ENCODE measurements at places on chromosomes 12 and 14. TPM values are rescaled to one million over a fixed set of nuclear protein-coding genes. Genes with fewer than 3 reads are reported as not detected.
A peak's percentile ranks its signal among the peaks of the same experiment; 100 is the strongest.

GRCh38 chr14:100135073-100135472, 24.4 kb downstream of the DEGS2 start:
- no peak for DNase-seq

- no peak for DNase-seq
Observed at GRCh38 chr12:121003650-121004049, 12.6 kb downstream of the C12orf43 start.

- DNase-seq = no peak
Observed at GRCh38 chr14:100158566-100159093, 815 bp downstream of the DEGS2 start.

DNA sequence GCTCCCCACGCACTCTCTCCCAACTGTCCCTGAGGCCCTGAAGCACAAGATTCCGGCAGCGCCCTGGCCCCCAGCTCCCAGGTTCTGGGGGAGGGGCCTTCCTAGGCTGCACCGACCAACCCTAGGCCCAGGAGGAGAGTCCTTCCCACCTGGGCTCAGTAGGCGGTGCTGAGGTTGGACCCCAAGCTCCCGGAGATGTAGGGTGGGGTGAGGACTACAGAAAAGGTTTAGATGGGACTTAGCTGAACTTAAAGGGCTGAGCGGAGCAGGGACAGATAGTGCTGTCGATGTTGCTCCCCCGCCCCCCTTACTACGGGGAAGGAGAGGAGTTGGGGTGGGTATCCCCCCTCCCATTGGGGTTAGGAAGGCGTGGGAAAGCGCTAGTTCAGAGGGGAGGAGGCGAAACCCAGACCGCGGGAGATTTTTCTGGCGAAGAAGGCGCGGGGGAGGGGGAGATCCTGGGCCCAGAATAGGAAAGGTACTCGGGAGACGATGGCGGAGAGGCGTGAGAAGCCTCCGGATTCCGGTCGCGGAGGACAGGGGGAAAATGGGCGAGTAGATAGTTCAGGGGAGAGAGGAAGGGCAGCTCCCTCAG, 4.2 kb upstream of the BAZ2A start:
- no peak for DNase-seq

- no peak for DNase-seq
Observed at GRCh38 chr12:12645485-12645884, 33.8 kb downstream of the CREBL2 start.

- DNase-seq = no peak
Observed at GRCh38 chr12:1078002-1078401, 87.0 kb downstream of the ERC1 start.

GRCh38 chr12:67477681-67478265, 170.8 kb upstream of the DYRK2 start:
- no peak for DNase-seq

- peak; percentile 17 for DNase-seq
Observed at GRCh38 chr14:55707365-55707804, 127.4 kb downstream of the KTN1 start.

- DNase-seq = no peak
Observed at GRCh38 chr14:28242895-28243294, 523.7 kb upstream of the FOXG1 start.

GRCh38 chr12:20588042-20588441, 107.1 kb upstream of the SLCO1C1 start:
- no peak for DNase-seq

GRCh38 chr14:59155886-59156285, 32.6 kb upstream of the DAAM1 start:
- DNase-seq = no peak

- no peak for DNase-seq
Observed at GRCh38 chr12:48342980-48343379, 7.7 kb downstream of the ZNF641 start.

ASCL1 gene
- total RNA-seq = not detected

EGLN3 gene
- total RNA-seq = 8.4 TPM

CARMIL3 gene
- total RNA-seq = 0.44 TPM

MLF2 gene
- total RNA-seq = 103 TPM

Data from tibial nerve (tissue), 4 donors.